Eye (tissue), 1 donor: ENCODE measurements at places on chromosomes 1 and 21.
A peak's percentile ranks its signal among the peaks of the same experiment; 100 is the strongest.

DNA sequence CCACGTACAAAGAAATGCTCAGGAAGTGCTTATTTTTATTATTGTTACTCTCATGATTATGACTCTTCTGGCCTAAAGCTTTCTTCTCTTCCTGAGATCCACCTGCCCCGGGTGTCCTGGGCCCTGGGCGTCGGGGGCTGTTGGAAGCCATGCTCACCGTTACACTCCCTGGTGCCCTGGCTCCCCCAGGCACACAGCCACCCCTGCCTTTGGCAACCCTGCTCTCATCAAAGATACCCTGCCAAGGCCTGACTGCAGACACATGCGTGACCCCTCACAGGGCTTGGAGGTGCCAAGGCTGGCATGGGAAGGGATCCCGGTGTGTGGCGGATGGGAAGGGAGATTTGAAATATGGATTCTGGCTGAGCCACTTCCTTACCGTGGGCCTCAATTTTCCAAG, 3.3 kb upstream of the KISS1 start:
- DNase-seq, result no peak

GRCh38 chr1:93967306-93967705, 58.1 kb upstream of the GCLM start:
- no peak for DNase-seq

DNA sequence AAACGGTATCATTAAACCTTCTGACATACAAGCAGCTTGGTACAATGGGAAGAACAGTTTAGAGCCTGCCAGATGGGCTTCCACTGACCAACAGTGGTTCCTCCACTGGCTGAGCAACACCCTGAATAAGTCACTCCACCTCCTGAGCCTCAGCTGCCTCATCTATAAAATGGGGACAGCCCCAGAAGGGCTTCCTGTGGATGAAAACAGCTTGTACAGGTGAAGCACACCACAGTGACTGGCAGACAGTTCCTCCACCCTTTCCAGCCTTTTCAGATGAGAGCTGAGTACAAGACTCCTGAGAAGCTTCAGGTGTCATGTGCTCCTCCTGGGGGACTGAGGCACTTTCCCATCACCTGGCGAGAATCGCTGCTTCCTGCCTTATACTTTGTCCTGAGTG, 2.1 kb downstream of the CAPZB start:
- no peak for DNase-seq

DNA sequence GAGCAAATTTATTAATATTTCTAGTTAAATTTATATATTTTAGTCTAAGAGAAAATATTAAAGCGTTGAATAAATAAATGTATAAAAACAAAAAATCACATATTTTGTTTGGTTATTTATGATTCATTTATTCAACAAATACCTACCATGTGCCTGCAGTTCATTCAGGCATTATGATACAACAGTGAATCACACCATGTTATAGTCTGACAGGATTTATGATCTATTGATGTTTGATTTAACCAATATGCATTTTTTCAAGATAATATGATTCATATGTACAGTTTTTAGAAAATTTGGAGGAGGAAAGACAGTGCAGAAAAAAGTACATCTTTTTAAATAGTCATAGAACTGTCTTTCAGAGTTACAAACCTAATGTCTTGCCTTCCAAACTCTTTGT, 7.4 kb upstream of the TRIM58 start:
- no peak for DNase-seq

- DNase-seq, result no peak
Observed at GRCh38 chr21:18764720-18765119, 361.1 kb upstream of the TMPRSS15 start.

DNA sequence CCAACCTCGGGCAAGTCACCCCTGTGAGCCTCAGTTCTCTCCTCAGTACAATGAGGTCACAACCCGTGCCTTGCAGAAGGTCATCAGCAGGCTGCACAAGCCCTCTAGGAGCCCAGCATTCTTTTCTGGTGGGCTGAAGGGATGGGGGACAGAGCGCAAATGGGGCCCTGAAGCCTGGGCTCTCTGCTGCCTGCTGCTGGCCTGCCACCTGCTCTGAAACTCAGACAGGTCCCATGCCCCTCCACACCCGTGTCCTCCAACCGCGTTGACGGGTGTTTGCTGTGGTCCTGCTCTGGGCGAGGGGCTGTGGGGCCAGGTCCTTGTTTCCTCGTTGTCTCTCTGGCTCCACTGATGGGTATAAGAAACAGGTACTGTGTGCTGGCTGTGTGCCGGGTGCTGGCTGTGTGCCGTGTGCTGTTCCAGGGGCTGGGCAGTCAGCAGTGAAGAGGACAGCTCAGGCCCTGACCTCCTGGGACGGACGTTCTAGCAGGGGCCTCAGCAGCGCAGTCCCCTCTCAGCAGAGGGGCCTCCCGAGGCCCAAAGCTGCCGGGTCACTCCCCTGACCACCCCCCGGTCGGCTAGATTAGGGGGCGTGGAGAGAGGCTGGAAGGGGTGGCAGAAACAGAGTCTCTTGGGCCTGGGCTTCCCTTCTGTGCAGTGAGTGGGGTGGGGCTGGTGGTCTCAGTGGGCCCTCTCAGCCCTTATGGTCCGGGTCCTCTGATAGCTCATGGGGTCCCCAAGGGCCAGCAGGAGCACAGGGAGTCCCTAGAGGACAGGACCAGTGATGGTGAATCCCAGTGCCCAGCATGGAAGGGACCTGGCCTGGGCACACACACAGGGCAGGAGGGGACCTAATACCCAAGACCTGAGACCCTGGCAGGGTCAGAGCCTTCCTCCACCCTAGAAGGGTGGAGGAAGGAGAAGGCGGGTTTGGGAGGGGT, 42.1 kb downstream of the DMRTB1 start:
- no peak for DNase-seq

GRCh38 chr21:43708745-43709381, 10.1 kb upstream of the PDXK start:
- no peak for DNase-seq

DNA sequence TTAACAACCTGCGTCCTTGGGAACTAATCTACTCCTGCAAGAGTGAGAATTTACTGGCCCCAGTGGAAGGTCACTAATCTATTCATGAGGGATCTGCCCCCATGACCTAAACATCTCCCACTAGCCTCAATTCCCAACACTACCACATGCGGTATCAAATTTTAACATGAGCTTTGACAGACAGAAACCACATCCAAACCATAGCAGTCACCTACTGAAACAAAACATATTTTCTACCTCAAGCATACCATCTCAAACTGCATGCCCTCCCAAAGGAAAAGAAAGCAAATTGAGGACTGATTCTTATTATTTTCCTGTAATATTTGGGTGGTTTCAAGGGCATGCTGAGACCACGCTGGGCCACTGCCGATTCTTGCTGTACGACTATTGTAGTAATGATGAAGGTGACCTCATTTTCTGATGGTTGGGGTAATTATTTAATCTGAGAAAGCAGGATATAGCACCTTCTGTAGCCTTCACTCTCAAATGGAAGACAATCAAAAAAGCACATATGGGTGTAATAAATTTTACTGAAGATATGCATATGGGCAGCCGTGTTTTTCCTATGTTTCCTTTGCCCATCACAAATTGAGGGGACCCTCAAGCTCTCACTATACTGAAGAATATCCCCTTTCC, 13.2 kb upstream of the GBP5 start:
- no peak for DNase-seq

- DNase-seq, result no peak
Observed at GRCh38 chr1:228410015-228410414, 3.4 kb upstream of the TRIM11 start.

- peak; percentile 79 for DNase-seq
Observed at GRCh38 chr1:210571356-210572284, 242.9 kb downstream of the HHAT start.

DNA sequence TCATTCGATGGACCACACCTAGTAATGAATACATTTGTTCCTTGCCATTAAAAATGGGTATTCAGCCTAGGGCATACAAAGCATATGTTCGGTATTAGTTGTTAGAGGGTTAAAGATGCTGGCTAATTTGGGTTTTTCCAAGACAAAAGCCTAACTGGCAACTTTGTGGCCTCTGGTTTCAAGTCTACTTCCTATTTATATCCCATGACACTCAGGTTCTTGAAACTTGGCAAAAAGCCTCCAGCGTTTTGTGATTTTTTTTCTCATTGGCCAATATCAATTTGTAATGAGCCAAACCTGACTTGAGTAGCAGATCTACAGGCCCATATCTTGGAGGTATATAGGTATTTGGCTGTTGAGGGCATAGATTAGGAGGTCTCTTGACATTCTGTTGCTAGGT, 75.3 kb downstream of the C1orf21 start:
- DNase-seq, result no peak

DNA sequence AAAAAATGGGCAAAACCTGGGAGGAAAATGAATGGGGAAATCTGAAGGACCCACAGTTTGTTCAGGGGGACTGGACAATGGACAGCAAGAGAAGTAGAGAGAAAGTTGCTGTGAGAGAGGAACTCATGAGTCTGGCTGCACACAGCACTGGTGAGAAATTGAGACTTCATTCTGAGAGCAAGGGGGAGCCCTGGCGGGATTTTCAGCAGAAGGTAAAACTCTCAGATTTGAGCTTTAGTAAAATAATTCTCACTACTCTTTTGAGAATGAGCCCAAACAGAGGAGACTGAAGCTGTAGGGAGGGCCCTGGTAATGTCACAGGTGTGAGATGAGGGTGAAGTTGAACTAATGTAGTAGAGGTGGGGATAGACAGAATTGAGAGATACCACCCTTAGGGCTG, 438.6 kb downstream of the OMA1 start:
- DNase-seq, result no peak

GRCh38 chr1:109649491-109649914, 6.4 kb upstream of the GSTM4 start:
- no peak for DNase-seq

DNA sequence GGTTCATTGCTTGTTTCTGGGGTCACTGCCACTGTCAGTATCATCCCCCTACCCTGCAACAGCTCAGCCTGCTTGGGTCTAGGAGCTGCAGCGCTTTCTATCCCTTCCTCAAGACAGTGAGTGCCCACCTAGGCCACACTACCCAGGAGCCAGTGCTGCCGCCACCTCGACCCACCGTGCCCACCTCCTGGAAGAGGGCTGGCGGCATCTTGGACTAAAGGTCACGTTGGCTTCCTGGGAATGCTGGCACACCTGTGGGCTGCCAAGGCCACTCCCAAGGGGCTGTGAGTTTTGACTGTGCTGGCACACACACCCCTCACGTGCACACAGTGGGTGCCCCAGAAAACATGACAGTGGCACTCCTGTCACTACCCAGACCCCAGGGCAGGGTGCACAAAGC, 22.1 kb downstream of the CRYAA start:
- no peak for DNase-seq

DNA sequence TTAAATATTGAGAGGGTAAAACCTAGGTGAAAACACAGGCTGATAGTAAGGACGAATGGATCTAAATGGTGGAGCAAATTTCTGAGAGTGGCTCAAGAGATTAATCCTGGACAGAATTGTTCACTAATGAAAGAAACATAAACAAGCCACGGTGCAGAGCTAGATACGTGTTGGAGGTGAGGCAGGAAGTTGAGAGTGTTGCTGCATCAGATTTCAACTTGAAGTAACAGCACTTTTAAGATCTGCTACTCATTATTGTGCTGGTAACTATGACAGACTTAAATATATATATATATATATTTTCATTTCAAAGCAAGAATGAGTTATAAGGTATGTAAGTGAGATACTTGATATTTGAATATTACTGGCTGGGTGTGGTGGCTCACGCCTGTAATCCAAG, 64.9 kb downstream of the PTGS2 start:
- no peak for DNase-seq
